ENCODE measurements at places on chromosomes 11 and 22.

DNA sequence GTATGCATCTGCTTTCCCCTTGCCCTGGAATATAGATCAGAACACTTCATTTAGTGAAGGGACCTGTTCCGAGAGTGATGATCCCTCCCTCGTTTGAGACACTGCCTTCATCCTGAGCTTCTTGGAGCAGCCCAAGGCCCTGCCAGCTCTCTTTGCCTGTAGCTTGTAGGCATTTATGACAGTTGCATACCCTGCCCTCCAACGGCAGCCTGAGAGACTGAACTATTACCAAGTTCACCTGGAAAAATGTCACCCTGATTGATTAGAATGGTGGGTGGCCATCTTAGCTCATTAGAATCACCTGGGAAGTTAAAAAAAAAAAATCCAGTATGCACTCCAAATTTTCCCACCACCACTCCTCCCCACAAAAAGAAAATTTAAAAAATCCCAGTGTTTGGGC lies 1.5 kb downstream of the MICAL3 start:
- no peak for DNase-seq

GRCh38 chr11:66420671-66421476 lies at the start of gene NPAS4:
TSS of gene NPAS4 (plus strand) at chr11:66421035. CDS start at chr11:66421180, 145 bp downstream.
- DNase-seq = no peak

GRCh38 chr11:11336664-11337063 lies 16.4 kb downstream of the CSNK2A3 start:
- DNase-seq = no peak

- DNase-seq = no peak
These were observed 5.7 kb downstream of the CELSR1 start for GRCh38 chr22:46531581-46532175.

Measured in stimulated activated CD8-positive, alpha-beta memory T cell treated with anti-CD3 and anti-CD28 coated beads, Interleukin-2, amount 100 ng/mL, for 48 hours (primary cell).